NCI-H2081 treated with DMSO at 0.1 percent for 48 hours (cell line): ENCODE measurements at places on chromosomes 16 and 17.

GRCh38 chr17:1783834-1784611 lies 22.2 kb downstream of the SERPINF1 start:
- no peak for DNase-seq

- DNase-seq = no peak
Observed at GRCh38 chr16:20839504-20839903, 33.2 kb downstream of the REXO5 start.

GRCh38 chr17:82981141-82981730 lies 98.2 kb upstream of the METRNL start:
- no peak for DNase-seq

GRCh38 chr16:88804552-88805339 lies 1.2 kb downstream of the CDT1 start:
- DNase-seq = no peak

DNA sequence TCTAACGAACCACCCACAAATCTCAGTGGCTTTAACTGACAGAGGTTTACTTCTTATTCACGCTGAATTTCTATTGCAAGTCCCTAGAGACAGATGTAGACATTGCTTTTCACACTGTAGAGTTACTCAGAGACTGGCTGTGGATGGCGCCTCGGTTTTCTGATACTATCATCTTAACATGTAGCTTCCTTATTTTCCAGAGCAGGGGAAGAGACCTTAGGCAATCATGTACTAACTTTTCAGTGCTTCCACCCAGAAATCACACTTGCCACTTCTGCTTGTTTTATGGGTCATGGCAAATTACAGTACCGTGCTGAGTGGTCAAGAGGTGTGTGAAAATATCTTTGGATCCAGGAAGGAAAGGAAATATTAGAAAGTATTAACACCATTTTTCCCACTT lies 65.4 kb downstream of the MAF start:
- DNase-seq = no peak

DNA sequence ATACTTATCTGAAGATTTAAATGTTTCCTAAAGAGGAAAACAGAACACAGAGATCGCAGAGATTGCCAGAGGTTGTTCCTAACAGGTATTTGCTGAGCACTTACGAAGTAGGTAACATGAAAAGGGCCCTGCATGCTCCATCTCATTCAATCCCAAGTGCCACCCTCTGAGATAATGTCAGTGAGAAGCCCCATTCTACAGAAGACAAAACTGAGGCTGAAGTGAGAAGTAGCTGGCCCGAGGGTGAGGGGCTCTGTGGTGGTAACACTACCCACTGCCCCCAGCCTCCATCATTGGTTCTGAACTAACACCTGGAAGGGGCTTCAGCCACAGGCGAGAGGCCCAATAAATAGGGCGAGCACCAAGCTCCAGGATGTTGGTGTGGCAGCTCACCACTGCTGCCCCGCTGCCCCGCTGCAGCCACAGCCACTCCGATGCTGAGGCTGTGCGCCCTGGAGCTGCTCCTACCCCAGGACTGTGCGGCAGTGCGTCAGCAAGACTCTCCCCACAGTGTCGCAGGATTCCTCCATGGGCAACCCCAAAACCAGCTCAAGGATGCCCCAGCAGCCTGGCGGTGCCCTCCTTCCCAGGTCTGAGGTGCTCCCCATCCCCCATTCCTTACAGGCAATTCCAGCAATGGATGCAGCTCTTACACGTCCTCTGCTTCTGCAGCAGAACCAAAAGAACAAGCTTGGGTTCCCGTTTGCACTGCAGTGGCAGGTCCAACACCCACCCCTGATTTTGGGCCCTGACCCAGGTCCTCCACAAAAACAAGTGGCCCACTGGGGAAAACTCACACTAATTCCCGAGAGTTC lies 10.3 kb downstream of the FLCN start:
- DNase-seq = no peak

DNA sequence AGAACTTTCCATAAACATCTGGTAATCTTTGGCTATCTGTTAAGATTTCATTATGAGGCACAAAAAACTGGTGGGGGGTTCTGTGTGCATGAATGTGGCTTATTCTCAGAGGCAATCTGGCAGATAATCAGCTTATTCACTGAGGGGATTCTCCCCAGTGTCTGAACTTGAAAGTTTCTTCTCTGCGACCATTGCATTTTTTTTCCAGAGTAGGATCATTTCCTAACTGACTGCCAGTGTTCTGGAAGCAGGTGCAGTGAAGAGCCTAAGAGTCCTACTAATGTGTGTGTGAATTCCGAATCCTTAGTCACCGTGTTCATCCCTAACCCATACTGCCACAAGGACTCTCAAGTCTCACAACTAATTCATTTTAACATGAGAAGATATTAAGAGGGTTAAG lies 64.9 kb upstream of the LRRC37A3 start:
- DNase-seq = no peak
